ENCODE measurements at places on chromosomes 4 and X.

GRCh38 chr4:6198278-6198677 lies 2.1 kb downstream of the JAKMIP1 start:
- H3K4me3 ChIP-seq: peak overlapping the region; percentile 24
- no peak for DNase-seq
- peaks cover 18% of the 10 kb centered on the region for H3K4me1 ChIP-seq
- peaks cover 22% of the 10 kb centered on the region for H3K27me3 ChIP-seq
- H3K27ac ChIP-seq: no peak overlapping the region
- H3K36me3 ChIP-seq: no peaks in the 10 kb centered on the region

DNA sequence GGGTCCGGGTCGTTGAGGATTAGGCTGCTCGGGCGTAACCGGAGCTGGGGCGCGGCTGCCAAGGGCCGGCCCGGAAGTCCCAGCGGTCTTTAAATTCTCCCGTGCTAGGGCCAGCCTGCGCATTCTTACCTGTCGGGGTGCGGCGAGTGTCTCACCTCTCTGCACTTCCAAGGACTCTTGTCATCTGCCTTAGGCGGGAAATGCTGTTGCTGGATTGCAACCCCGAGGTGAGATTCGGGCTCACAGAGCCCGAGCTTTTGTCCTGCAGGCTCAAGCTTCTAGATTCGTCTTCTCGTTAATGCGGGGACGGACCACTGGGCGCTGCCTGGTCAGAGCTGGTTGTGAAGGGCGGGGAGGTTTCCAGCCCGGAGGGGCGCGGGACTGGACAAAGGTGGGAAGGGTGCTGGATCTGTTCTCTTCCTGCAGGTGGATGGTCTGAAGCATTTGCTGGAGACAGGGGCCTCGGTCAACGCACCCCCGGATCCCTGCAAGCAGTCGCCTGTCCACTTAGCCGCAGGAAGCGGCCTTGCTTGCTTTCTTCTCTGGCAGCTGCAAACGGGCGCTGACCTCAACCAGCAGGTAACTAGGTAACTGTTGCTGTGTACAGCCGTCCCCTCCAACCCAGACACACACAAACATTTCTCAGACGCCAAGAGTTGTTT lies at the start of gene ANKRD37:
ANKRD37 (plus strand) TSS at position 118 of the 662 bp plus-strand sequence; CDS start at position 201, 83 bp downstream.
- peak within 1 kb of the TSS; percentile 92 for H3K4me3 ChIP-seq
- H3K27me3 ChIP-seq: no peaks in the 10 kb centered on the region

DNA sequence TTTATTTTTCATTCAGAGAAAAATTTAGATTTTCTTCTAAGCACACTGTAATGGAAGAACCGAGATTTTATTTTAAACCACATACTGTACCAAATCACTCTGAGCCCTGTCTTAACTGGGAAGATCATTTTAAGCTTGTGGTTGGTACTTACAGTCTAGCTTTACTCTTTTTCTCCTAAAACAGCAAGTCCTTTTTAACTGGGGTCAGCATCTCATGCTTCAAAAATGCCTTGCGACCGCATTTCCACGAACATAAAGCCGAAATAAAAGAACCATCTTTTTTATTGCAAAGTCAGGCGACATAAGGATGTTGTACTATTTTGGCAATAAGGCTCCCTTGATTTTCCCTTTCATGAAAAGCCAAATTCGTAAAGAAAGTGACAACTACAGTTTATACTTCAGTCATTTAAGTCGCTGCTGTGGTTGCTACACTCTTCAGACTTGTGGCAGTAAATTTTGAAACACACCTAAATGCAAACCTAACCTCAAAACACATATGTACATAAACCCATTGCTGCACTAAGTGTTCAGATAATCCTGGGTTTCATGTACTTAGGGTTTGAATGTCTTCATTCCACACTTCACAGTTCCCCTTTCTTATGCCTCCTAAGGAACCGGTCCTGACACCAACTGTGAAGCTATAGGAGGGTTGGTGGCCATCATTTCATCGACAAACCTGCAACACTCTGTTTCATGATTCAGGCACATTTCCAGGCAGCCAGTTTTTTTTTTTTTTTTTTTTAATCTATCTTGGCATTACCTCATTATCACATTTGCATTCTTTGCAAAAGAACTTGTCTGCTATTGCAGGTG lies 3.0 kb downstream of the STOX2 start:
- no peak for DNase-seq
- no peaks in the 10 kb centered on the region for H3K36me3 ChIP-seq
- no peaks in the 10 kb centered on the region for H3K4me1 ChIP-seq
- no peak overlapping the region for H3K27ac ChIP-seq
- peaks cover 20% of the 10 kb centered on the region for H3K27me3 ChIP-seq

DNA sequence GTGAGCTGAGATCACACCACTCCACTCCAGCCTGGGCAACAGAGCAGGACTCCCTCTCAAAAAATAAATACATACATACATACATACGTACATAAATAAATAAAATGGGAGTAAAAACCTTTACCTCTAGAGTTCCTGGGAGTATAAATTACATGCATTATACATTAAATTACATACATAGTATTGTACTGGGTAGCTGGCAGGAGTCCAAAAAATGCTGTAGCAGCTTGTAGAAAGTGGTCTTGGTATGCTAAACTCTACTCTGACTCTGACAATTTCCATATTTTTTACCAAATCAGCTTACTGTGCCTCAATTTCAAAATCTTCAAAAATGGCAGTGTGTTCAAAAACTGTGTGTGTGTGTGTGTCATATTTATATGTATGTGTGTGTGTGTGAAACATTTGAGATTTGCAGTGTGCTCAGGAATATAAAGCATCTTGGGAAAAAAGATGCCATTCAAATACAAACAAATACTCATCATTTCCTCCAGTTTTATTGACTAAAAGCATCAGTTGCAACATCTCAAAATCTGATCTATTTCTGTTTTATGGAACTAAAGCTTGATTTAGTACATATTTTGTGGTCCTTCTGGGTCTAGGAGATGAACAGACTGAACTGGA lies 171.7 kb downstream of the SHROOM3 start:
- H3K4me3 ChIP-seq: no peak overlapping the region
- peaks cover 2% of the 10 kb centered on the region for H3K27me3 ChIP-seq
- no peaks in the 10 kb centered on the region for H3K36me3 ChIP-seq
- H3K4me1 ChIP-seq: peaks cover 2% of the 10 kb centered on the region
- no peak for DNase-seq

GRCh38 chr4:43345323-43345925 lies 452.9 kb downstream of the GRXCR1 start:
- H3K36me3 ChIP-seq: no peaks in the 10 kb centered on the region
- no peaks in the 10 kb centered on the region for H3K4me1 ChIP-seq
- no peak overlapping the region for H3K4me3 ChIP-seq

- no peaks in the 10 kb centered on the region for H3K4me1 ChIP-seq
- no peak overlapping the region for H3K27ac ChIP-seq
- H3K36me3 ChIP-seq: peaks cover 9% of the 10 kb centered on the region
- DNase-seq: no peak
Measured at GRCh38 chr4:13190093-13190721, 293.9 kb downstream of the RAB28 start.

DNA sequence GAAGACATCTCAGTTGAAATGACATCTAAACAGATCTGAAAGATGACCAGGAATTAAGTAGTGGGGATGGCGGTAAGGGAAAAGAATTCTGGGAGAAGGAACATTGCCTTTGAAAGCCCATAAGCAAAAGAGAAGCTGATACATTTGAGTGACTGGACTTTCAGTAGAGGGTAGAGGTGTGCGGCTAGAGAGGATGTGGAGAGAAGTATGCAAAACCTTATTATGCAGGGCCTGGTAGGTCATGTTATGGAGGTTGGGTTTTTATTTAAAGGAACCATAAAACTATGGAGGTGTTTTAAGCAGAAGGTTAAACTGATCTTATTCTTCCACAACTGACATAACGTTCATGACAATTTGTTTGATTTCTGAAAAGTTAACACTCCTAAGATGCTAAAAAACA lies 36.3 kb downstream of the RPS6KA3 start:
- peaks cover 25% of the 10 kb centered on the region for H3K36me3 ChIP-seq
- no peak for DNase-seq
- no peak overlapping the region for H3K27ac ChIP-seq
- H3K27me3 ChIP-seq: no peaks in the 10 kb centered on the region
- H3K4me1 ChIP-seq: peaks cover 13% of the 10 kb centered on the region
- no peak overlapping the region for H3K4me3 ChIP-seq

- peaks cover 5% of the 10 kb centered on the region for H3K36me3 ChIP-seq
Measured at GRCh38 chr4:128502818-128503527, 215.4 kb upstream of the PGRMC2 start.

DNA sequence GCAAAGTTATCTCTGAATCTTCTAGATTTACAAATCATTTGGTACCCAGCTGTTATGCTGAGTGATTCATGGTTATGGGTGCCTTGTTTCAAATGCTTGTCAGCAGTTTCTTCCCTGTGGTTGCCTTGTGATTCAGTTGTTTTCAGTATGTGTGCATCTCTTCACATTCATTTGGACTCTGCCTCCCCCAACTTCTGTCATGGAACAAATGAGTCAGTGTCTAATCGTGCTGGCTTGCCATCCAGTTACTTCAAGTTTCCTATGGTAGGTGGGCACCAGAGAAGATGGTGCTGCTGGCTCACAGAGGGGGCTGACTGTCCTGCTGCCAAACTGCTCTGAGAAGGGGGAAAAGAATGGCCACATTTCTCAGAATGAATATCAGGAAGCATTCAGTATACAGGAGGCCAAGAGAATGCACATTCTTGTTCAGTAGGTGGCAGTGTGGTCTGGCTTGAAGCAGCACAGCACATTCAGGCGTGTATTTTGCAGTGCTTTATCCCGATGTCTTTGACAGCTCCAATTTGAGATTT lies 260.9 kb downstream of the GLUD2 start:
- H3K36me3 ChIP-seq: no peaks in the 10 kb centered on the region
- no peaks in the 10 kb centered on the region for H3K27me3 ChIP-seq
- DNase-seq: no peak
- H3K27ac ChIP-seq: no peak overlapping the region
- no peaks in the 10 kb centered on the region for H3K4me1 ChIP-seq

- no peak for DNase-seq
- no peak overlapping the region for H3K4me3 ChIP-seq
- no peaks in the 10 kb centered on the region for H3K4me1 ChIP-seq
- no peak overlapping the region for H3K27ac ChIP-seq
- no peaks in the 10 kb centered on the region for H3K36me3 ChIP-seq
Measured at GRCh38 chrX:47093248-47093647, 15.0 kb downstream of the RGN start.

DNA sequence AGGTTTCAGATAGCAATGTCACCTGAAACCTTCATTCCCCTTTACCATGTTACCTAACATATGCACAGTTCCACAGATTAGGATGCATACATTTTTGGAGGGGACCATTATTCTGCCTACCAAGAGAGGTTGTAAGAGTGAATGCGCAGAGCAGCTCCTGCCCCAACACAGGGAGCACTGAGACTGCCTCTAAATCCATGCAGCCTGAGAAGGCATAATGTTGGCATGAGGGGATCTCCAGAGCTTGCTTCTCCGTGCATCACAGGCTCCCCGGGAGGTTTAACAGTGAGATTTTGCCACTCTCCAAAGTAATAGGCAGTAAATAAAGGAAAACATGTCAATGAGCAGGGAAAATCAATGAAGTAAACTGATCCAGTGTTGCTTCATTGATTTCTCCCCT lies 410.8 kb downstream of the PCDH7 start:
- H3K36me3 ChIP-seq: no peaks in the 10 kb centered on the region
- no peak for DNase-seq
- H3K4me1 ChIP-seq: no peaks in the 10 kb centered on the region
- no peak overlapping the region for H3K4me3 ChIP-seq

- H3K36me3 ChIP-seq: no peaks in the 10 kb centered on the region
- peaks cover 4% of the 10 kb centered on the region for H3K27me3 ChIP-seq
- no peak for DNase-seq
- no peaks in the 10 kb centered on the region for H3K4me1 ChIP-seq
- H3K27ac ChIP-seq: no peak overlapping the region
- no peak overlapping the region for H3K4me3 ChIP-seq
Measured at GRCh38 chrX:23341452-23341851, 6.8 kb downstream of the PTCHD1 start.

- peaks cover 14% of the 10 kb centered on the region for H3K4me1 ChIP-seq
- no peak overlapping the region for H3K27ac ChIP-seq
- H3K27me3 ChIP-seq: no peaks in the 10 kb centered on the region
- no peak overlapping the region for H3K4me3 ChIP-seq
- no peak for DNase-seq
Measured at GRCh38 chrX:40039887-40040286, 57.9 kb downstream of the BCOR start.

DNA sequence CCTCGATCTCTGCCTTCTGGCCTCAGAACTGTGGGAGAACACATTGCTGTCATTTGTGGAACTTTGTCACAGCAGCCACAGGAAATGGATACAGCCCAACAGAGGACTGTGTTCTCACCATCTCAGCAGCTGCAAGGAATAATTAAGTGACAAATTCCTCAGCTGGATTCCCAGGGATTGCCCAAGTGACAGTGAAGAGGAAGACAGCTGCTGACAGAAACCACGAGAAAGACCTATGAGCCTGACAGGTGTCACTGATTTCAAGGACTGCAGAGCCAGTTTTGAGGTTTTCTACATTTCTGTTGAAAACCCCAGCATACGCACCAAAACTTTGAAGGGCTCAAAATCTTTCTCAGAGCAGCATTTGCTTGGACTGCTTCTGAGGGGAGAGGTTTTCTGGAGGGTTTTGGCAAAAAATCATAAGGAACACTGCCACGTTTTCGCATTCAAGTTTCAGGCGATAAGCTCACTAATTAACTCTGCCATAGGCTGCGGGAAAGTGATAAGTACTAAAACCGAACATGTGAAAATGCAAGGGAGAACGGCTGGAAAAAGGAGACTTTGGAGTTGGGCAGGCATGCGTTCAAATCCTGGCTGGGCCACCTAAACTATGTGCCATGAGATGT lies 88.8 kb downstream of the DRD5 start:
- H3K4me1 ChIP-seq: no peaks in the 10 kb centered on the region
- H3K36me3 ChIP-seq: peaks cover 2% of the 10 kb centered on the region
- no peak for DNase-seq

DNA sequence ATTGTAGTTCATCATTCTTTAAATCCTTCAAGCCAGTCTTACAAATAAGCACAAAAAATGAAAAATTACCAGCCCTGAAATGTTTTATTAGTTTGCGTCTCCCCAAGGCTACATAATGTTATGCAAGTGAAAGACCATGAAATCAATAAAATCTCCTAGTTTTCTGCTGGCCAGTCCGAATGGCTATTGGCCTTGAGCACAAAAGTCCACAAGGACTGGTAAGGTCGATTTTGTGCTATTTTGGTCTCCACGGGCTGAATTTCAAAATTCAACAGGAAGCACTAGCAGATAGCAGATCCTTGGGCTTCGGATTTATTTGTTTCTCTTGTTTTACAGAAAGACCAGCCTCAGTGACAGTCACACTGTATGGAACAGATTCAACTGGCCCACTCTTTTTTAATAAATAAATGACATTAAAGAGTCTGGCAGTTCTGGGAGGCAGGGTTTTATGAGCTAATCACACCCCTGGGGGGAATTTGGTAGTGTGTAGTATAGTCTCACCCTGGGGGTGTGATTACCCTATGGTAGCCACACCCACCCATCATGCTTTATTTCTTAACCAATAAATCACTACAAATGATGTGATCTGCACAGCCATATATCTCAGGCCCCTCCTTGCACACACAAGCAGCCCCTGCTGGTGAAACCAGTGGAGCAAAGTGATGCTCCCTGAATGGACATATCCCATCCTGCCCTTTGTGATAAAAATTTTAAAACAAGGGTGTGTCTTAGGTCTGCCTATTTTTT lies 51.1 kb upstream of the TMEM33 start:
- peaks cover 8% of the 10 kb centered on the region for H3K4me1 ChIP-seq
- DNase-seq: no peak
- no peak overlapping the region for H3K4me3 ChIP-seq

- H3K4me3 ChIP-seq: peak overlapping the region; percentile 68
- peak overlapping the region; percentile 96 for H3K27ac ChIP-seq
- peak; percentile 28 for DNase-seq
- peaks cover 43% of the 10 kb centered on the region for H3K4me1 ChIP-seq
Measured at GRCh38 chrX:65697915-65698796, 30.7 kb downstream of the MSN start.

Data from memory B cell (primary cell).